ENCODE measurements at places on chromosomes 11 and 22.

DNA sequence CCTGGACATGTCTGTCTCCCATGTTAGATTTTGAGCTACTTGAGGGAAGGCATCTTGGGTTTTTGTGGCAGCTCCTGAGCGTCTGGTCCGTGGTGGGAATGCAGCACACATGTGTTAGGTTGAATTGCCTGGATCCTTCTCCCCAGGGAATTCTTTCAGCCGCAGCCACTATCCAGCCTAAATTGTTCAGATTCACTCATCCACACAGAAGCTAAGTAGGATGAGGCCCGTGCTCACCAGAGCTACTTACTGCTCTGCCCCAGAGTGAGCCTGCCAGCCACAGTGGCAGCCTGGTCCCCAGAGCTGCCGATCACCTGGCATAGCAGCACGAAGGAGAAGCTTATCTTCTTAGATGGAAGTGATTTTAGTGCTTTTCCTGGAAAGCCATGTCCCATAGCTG is 34.4 kb upstream of the SORL1-AS1 start:
- DNase-seq, result no peak

GRCh38 chr11:20005747-20006146 is 154.5 kb downstream of the DBX1 start:
- DNase-seq, result no peak

- DNase-seq, result no peak
Observed at GRCh38 chr22:24200619-24201212, 19.4 kb downstream of the SUSD2 start.

DNA sequence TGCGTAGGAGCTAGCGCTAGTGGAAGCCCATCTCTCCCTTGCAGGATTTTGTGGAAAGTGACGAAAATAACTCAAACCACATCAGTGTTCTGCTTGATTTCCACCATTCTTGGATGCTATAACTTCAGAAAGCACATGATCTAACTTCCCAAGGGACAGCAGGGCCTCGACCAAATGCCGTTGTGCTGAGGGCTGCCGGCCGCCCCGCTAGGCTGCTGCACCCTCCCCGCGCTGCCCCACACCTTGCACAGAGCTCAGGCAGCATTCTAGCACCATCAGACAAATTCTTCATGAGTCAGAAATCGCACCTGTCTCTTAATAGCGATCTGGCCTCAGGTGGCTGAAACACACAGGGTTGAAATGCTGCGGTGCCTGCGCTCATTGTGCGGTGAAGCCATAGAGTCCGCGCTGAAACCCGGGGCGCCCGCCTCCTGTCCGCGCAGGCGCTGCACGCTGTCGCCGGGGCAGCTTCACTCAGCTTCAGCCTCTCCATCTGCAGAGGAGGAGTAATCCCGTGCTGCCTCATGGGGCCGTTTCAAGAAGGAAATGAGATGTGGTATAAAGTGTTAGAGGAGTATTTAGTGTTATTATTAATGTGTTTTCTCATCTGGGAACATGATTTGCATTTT is 59.2 kb upstream of the B3GAT1 start:
- peak; percentile 91 for DNase-seq

- no peak for DNase-seq
Observed at GRCh38 chr11:34978236-34979191, 62.1 kb downstream of the PDHX start.

DNA sequence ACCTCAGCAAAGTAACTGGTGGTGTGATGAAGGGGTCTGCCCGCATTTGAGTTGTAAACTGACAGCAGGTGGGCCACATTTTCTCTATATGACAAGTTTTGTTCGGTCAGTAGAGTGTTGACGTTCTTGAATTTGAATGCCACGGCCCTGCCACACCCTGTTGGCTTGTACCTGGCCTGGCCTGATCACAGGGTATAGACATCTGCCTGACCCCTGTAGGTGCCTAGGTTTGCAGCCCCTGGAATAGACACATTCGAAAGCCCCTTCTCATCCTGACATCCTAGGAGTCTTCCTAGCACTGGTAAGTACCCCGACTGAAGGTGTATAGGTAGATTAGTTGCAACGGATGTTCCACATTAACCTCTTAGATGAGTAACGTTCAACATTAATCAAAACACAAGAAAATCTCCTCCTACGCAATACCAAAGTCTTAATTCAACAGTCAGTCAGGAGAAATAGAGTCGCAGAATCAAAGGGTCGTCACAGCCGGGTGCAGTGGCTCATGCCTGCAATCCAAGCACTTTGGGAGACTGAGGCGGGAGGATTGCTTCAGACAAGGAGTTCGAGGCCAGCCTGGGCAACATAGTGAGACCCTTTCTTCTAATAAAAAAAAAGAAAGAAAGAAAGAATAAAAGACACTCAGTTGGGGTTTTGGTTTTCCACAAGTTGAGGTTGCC is 43.6 kb upstream of the CD5 start:
- no peak for DNase-seq

DNA sequence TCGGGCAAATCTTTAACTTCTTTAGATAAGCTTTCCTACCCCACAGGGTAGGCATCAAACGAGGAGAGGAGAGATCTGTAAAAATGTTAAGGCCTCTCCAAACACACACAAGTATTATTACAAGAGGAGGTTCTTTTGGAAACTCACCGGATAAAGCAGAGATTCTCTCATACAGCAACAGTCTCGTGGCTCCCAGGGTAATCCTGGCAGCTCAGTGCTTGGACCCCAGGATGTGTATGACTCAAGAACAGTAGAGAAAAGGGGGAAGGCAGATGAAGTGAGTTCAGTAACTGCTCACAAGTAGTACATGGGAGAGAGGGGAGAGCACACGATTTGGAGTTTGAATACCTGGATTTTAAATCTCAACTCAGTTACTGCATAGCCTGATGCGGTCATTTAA is 120.9 kb downstream of the FEZ1 start:
- DNase-seq, result no peak

GRCh38 chr11:43920598-43921419 is 21.6 kb upstream of the C11orf96 start:
- no peak for DNase-seq

DNA sequence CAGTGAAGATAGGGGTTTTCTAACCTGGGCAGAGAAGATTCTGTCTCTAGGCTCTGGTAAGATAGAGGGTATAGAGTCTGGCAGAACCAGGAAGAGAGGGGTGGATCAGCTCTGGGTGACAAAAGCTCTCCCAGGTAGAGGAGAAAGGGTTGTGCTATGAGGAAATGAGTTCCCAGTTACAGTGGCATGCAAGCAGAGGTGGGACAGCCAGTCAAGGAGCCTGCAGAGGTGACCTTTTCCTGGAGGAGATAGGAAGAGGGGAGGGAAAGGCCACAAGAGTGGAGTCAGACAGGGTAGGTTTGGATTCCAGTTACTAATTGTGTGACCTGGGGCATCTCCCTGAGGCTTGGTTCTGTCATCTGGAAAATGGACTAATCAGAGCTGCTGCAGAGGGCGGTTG is 3.4 kb upstream of the CAPN5 start:
- DNase-seq, result no peak

GRCh38 chr11:65542738-65543390 is 15.3 kb downstream of the LTBP3 start:
- DNase-seq, result no peak

- DNase-seq, result no peak
Observed at GRCh38 chr11:92740276-92740675, 229.2 kb upstream of the MTNR1B start.

- no peak for DNase-seq
Observed at GRCh38 chr22:36279219-36279666, 26.3 kb downstream of the APOL1 start.

DNA sequence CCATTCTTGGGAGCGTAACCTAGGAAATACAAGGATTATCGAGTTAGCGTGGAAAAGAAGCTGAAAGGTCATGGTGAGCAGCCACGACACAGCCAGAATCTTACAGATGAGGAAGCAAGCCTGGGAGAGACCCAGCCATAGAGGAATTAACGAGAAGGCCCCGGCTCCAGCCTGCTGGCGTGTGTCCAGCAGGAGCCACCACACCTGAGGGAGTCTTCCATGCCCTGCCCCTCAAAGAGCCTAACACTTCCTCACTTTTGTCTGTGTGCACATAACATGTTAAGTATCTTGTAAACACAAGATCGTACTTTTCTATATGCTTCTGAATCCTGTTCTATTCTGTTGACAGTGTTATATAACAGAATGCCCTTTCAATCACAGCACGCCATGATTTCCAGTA is 18.1 kb downstream of the CECR2 start:
- DNase-seq, result no peak

DNA sequence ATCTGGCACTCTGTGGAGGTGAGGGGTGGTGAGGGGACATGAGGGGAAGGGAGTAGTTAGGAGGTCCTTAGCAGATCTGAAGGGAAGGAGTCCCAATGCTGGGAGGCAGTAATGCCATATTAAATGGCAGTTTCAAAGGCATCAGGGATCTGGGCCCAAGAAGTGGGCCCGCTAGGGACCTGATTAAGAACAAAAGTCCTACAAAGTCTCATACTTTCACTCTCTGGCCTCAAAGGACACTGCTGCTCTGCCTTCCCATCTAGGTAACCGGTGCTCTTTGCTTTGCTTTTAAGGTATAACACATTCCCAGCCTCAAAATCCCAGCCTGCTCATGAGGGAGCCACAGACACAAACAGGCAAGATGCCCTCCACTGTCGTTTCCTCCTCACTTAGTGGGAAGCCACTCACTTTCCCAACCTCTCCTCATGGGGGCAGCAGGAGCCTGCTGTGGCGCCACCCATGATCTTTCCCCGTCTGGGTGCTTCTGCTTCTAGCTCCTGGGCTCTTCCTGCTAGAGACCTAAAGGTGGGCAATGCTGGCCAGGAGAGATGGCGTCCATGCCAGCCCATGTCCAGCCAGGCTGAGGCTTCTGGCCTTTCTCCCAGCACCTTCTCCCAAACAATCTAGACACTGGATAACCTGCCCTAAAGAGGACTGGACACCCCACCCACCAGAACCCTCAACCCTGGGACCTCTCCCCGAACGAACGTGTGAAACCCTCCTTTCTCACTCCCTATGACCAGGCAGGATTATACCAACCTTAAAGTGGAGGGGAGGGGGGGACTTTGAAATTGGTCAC is 68.3 kb downstream of the PLEKHA7 start:
- no peak for DNase-seq

- DNase-seq, result no peak
Observed at GRCh38 chr11:126352934-126353801, 2.3 kb upstream of the ST3GAL4 start.

DNA sequence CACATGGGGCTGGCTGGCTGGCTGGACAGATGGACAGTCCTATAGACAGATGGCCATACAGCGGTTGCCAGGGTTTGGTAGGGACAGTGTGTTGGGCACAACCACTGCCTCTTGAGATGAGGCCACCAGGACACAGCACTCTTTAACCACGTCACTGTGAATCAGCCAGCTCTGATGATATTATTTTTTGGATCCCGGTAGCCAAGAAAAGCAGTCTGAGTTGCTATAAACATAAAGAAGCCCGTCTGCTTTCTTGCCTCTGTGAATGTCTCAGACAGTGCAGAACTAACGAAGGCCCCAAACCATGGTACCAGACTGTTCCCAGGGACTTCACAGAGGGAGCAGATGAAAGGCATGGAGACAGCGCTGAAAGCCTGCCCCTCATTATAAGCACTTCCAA is 115.9 kb upstream of the CSNK2A3 start:
- no peak for DNase-seq

DNA sequence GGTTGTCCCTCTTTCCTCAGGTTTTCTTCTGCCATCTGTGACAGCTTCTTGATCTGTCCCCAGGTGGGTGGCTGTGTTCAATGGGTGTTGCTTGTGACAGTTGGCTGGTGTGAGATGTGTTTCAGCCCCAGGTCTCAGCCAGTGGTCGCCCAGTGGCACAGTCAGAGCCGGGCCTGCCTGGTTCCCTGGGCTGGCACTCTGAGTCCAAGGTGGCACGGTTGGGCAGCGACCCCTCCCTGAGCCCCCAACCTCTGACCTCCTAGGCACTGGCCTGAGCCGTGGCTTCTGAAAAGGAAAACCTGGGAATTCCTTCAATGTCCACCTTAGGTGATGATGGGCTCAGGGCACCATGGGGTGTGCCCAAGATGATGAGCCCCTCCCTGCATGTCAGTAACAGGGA is 14.0 kb upstream of the PRODH start:
- no peak for DNase-seq

DNA sequence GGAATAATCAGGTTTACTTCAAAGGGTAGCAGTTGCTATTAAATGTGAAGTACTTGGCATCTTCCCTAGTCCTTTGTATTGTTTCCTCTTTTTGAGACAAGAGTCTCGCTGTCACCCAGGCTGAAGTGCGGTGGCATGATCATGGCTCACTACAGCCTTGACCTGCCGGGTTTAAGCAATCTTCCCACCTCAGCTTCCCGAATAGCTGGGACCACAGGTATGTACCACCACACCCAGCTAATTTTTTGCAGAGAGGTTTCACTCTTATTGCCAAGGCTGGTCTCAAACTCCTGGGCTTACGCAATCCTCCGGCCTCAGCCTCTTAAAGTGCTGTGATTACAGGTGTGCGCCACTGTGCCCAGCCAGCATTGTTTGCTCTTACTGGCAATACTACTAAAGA is 36.2 kb upstream of the RAPSN start:
- no peak for DNase-seq

DNA sequence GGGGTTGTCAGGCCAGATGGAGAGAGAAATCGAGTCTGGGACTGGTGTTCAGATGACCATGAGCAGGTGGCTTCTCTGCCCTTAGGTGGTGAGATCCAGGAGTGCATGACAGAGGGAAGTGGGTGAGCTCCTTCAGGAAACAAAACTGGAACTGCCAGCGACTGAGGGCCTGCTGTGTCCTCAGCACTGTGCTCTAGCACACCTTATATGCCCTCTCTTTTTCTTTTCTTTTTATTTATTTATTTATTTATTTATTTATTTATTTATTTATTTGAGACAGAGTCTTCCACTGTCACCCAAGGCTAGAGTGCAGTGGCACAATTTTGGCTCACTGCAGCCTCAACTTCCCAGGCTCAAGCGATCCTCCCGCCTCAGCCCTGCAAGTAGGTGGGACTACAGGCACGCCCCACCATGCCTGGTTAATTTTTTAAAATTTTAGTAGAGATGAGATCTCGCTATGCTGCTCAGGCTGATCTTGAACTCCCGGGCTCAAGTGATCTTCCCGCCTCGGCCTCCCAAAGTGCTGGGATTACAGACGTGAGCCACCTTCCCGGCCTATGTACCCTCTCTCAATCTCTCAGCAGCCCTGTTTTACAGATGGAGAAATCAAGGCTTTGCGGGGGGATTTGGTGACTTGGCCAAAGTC is 14.8 kb upstream of the RASD2 start:
- DNase-seq, result no peak

GRCh38 chr22:48755059-48755949 is 1072.4 kb downstream of the BRD1 start:
- no peak for DNase-seq

All from D721Med (cell line).